Left ventricle myocardium inferior (tissue), 1 donor: ENCODE measurements at places on chromosomes 16 and 17.

DNA sequence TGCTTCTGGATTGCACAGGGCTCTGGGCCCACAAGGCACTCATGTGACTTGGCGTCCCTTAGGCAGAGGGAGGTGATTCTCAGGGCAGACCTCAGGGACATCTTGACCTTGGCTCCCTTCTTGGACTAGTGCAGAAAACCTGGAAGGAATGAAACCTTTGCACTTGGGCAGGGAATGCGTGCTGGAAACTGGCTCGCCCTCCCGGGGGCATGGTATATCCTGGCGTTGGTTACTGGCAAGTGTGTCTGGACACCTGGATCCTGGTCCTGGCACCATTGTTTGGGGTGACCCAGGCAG, 63.5 kb upstream of the LGALS9 start:
- DNase-seq = no peak

DNA sequence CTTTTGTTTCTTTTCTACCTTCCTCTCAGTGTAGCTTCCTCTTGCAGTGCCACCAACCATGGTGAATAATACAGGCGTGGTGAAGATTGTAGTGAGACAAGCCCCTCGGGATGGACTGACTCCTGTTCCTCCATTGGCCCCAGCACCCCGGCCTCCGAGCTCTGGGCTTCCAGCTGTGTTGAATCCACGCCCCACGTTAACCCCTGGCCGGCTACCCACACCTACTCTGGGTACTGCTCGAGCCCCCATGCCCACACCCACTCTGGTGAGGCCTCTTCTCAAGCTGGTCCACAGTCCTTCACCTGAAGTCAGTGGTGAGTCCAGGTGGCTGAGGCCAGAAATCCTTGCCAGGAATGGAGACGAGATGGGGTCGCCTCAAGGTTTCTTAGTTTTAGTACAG, 23.9 kb downstream of the SRCAP start:
- DNase-seq = no peak

GRCh38 chr16:72850853-72851252, 197.1 kb downstream of the ZFHX3 start:
- DNase-seq = no peak

GRCh38 chr17:28402224-28402630, 3.8 kb downstream of the SLC46A1 start:
- DNase-seq = no peak

DNA sequence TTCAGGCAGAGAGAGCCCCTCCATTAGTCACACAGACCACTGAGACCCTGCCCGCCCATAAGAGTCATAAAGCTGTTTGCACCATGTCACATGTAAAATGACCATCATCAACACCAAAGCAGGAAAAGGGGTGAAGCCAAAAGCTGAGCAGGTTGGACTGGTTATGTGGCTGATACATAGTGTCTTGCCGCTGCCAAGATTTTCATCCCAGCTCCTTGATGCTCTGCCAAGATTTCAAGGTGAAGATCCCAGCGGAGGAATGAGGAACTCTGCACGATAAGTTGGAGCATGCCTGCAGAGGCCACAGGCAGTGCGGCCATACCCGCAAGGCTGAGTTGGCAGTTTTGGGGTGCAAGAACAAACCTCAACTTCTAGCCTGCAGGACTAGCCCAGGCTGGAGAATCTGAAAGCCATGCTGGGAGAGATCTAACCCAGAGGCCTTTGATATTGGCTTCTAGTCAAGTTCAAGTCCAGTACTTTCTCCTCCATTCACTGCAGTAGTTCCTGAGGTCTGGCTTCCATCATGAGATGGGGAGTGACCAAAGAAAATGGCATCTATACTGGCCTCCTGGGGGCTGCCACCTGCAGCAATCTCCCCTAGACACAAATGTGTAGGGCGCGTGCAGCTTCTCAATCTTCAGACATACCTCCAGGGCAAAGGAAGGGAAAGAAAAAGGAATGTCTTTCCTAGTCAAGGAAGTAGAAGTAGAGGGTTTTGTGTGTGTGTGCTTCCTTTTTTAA, 79.7 kb upstream of the NOL11 start:
- no peak for DNase-seq

DNA sequence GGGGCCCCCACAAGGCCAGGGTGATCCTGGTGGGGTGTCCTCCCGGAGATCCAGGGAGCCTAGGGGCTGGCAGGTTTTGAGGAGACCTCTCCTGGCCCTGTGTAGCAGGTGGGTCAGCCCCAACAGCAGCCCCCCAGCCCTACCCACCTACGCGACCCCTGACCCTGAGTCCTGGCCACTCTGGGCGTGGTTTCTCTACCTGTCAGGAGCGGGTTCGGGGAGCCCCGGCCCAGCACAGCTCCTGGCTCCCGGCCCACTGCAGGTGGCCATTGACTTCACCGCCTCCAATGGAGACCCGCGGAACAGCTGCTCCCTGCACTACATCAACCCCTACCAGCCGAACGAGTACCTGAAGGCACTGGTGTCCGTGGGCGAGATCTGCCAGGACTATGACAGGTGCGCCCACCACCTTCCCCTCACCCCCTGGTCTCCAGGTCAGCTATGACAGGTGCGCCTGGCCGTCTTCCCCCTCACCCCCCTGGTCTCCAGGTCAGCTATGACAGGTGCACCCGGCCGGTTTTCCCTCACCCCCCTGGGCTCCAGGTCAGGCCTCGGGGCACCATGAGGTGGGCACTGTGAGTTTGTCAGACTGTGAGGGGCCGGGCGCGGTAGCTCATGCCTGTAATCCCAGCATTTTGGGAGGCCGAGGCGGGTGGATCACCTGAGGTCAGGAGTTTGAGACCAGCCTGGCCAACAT, 13.0 kb downstream of the CPNE7 start:
- DNase-seq = no peak
